Stimulated activated CD4-positive, alpha-beta T cell treated with anti-CD3 and anti-CD28 coated beads, Interleukin-2, amount 100 ng/mL, for 48 hours (primary cell): ENCODE measurements at places on chromosomes 7 and 10.

GRCh38 chr10:23432166-23432565 lies 6.7 kb upstream of the OTUD1 start:
- DNase-seq: no peak

- no peak for DNase-seq
Observed at GRCh38 chr7:116325517-116325916, 115.2 kb downstream of the TES start.

DNA sequence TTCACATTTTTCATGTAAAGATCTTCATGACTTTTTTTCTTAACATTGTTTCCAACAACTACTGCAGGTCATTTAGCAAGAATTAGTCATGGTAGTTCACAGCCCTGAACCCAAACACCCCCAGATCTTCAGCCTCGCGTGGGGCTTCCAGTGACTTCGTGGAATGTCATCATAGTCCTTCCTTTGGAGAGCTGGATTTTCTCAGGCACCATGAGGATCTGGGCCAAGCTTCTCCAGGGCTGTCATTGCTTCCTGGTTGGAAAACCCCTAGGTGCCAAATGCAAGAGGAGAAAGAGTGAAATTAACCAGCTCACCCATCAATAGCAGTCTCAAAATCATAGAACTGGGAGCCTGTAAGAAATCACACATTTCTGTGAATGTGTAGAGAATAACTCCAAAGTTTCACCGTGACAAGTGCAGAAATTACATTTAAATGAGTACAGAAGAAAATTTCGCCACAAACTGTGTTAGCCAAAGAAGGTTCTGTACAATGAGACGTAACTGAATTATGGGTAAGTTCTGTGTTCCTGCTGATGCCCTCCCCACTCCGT lies 175.4 kb downstream of the CELF2 start:
- DNase-seq: no peak

GRCh38 chr7:139132887-139133286 lies 23.4 kb upstream of the ZC3HAV1 start:
- DNase-seq: no peak

DNA sequence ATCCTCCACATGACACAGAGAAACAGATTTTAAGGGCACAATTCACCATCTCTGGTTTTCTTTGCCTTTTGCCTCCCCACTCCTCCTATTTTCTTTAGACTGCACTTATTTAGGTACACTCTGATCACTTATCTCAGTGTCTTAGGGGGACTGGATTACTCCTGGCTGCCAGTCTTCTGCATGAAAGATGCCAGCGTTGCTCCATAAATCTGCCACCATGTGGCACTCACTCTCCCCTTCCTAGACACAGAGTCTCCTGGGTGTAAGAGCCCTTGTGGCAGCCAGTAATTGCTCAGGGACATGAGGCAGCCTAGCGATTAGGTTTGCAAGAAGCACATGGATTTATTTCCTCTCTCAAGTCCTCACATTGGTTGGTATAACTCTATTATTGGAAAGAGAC lies 34.5 kb upstream of the RBM20 start:
- no peak for DNase-seq

DNA sequence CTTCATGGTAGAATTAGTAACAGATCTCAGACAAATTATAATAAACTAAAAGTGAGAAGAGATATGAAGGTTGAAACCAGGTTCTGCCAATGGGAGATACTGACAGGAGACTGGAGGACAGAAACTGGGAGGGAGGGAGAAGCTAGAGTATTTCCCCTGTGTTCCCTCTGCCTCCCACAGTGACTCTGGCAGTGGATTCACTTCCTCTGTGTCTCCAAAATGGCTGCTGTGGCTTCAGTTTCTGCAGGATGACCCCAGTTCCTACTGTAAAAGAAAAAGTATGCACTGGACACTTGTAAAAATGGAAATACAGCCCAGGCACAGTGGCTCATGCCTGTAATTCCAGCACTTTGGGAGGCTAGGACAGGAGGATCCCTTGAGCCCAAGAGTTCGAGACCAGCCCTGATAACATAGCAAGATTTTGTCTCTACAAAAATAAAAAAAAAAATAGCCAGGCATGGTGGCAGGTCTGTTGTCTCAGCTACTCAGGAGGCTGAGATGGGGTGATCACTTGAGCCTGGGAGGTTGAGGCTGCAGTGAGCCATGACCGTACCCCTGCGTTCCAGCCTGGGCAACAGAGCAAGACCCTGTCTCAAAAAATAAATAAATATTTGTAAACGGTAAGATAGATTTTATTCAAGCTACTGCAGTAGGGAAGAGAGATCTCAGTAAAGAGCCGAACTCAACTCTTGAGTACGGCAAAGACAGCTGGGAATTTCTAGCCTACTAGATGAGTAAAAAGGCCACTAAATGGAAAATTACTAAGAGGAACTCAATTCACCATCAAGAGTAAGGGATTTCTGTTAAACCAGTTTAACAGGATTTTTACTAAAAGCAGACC lies 156.6 kb upstream of the TRIM24 start:
- no peak for DNase-seq

GRCh38 chr7:133978502-133979295 lies 148.4 kb upstream of the LRGUK start:
- DNase-seq: no peak

DNA sequence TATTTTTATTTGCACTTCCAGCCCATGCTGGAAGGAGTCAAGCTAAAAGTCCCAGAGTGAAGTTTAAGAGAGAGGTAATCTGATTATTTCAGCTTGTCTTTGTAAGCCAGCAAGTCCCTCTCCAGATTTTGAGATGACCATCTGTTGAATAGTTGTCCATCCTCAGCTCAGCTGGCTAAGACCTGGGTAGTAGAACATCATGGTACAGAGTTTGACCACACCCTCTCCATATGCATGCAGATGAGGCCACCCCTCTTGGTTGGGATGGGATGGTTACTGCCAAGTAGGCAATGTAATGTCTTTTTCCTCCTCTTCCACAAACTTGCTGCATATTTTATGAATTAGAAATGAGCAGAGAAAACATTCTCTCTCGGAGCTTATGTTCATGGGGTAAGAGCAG lies 639.8 kb downstream of the SORCS3 start:
- no peak for DNase-seq

DNA sequence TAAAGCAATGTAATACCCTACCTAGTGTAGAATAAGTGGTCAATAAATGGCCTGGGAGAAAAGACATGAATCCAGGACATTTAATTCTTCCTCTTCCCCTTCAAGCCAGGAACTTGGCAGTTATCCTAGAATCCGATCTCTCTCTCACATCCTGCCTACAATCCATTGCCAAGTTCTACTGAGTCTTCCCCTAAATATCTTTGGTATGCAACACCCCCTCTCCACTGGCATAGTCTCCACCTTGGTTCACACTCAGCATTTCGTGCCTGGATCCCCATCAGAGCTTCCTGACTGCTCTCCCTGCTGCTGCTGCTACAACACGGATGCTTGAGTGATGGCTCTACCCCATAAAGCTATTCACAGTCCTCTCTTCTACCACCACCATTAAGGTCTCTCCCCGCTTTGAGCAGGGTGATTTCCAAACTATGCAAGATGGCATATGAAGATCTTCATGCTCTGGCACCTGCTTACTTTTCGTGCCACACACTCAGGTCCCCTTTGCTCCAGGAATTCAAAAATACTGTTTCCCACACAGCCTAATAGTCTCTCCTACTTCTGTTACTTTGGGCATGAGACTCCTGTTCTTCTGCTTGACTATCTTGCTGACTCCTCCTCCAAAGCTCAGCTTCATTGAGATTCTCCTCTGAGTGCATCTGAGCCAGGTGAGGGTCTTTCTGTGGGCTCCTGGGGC lies 4.8 kb downstream of the ANK3 start:
- DNase-seq: no peak

DNA sequence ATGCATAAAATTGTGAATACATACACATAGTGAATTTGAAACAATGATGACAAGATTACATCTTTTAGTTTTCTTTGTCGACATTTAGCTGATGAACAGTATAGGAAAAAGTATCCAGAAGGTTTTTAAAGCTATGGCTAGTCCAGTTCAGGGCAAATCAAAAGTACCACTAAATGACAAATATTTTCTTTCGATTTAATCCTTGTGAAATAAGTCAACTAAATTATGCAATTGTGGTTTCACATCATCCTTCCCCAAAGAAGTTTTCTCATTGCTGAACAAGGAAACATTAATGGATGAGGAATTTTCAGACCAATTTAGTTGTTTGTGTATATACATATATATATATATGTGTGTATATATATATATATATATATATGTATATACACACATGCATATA lies 774.0 kb downstream of the DNAJB9 start:
- DNase-seq: no peak

DNA sequence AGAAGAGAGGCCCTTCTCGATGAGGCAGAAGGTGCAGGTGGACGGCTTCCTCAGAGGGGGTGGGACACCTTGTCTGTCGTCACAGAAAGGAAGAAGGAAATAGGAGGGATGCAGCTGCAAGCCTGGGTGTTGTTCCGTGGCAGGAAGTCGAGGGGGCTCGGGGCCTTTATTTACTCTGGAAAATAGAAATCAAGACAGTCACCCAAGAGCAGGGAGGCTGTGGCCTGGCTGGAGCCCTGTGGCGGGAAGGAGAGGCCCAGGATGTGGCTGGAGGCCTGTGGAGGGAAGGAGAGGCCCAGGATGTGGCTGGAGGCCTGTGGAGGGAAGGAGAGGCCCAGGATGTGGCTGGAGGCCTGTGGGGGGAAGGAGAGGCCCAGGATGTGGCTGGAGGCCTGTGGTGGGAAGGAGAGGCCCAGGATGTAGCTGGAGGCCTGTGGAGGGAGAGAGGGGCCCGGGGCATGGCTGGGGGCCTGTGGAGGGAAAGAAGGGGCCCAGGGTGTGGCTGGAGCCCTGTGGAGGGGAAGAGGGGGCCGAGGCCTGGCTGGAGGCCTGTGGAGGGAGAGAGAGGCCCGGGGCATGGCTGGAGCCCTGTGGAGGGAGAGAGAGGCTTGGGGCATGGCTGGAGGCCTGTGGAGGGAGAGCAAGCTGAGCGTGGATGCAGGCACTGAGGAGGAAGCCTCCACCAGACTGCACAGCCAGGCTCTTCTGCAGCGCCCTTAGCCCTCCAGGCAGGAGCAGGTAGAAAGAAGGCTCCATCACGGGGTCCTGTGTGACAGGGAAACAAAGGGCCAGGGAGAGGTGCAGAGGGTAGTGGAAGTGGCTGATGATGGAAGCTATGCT lies 97.3 kb upstream of the SFMBT2 start:
- no peak for DNase-seq

GRCh38 chr10:29841724-29842649 lies 207.2 kb upstream of the SVIL start:
- DNase-seq: no peak

- no peak for DNase-seq
Observed at GRCh38 chr7:116180302-116180701, 30.0 kb upstream of the TES start.

- peak; percentile 67 for DNase-seq
Observed at GRCh38 chr10:132458586-132459300, 61.7 kb downstream of the PWWP2B start.

GRCh38 chr7:43372676-43373355 lies 210.1 kb upstream of the STK17A start:
- no peak for DNase-seq

- no peak for DNase-seq
Observed at GRCh38 chr7:98354511-98355249, 46.2 kb downstream of the BAIAP2L1 start.

DNA sequence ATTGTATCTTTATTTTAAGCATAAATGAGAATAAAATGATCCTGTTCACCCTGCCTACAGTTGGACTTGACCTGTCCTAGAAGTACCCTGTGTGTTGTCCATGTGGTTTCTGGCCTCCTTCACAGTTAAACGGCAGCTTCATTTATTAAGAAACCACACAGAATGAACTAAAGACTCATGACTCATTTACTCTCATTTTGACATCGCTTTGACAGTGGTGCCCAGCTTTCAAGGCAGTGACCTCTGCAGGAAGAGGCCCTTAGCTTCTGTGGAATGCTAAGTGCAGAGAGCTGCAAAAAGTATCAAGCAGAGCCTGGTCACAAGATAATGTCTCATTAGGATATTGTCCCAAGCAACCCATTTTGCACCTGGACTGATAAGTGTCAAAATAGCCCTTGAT lies 93.4 kb downstream of the AVL9 start:
- no peak for DNase-seq

DNA sequence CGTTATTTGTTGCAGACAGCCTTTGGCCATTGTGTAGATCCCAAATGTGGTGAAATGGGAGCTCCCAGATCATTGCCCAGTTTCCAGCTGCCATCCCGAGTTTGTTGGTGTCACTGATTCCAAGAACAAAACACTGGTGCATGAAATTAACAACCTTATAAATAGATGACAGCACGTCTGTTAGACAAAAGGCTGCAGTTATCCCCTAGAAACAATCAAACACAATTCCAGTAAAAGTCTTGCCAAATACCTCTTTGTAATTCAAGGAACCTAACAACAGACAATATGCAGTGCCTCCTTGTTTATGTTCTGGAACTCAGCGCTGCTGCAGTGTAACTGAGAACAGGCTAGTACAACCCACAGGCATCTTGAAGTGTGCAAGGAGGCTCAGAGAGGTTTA lies 404.5 kb downstream of the PAXIP1 start:
- no peak for DNase-seq

DNA sequence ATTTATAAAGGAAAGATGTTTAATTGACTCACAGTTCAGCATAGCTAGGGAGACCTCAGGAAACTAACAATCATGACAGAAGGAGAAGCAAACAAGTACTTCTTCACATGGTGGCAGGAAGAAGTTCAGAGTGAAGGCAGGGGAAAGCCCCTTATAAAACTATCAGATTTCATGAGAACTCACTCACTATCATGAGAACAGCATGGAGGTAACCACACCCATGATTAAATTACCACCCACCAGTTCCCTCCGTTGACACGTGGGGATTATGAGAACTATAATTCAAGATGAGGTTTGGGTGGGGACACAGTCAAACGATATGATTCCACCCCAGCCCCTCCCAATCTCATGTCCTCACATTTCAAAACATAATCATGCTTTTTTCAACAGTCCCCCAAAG lies 124.2 kb upstream of the PCGF5 start:
- no peak for DNase-seq

GRCh38 chr7:2040893-2041270 lies 191.9 kb downstream of the MAD1L1 start:
- DNase-seq: no peak

- no peak for DNase-seq
Observed at GRCh38 chr7:77649716-77650349, 46.4 kb upstream of the RSBN1L start.

DNA sequence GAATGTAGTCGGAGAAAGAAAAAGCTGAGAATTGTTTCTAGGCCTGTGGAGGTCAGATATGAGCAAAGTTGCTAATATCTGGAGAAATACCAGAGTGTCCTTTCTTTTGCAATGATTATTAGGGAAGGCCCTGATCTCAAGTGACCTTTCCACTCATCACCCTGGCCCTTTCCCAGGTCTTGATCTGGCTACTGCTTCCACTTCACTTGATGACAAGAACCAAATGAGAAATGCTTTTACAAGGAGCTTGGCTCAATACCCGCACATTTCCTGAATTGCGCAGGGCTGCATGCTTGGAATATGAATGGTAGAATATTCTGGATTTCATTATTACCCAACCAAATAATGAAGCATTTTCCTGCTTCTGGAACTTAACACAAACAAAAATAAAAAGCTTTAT lies 104.6 kb downstream of the ITGB8 start:
- no peak for DNase-seq

- DNase-seq: no peak
Observed at GRCh38 chr10:75303045-75303777, 67.5 kb upstream of the COMTD1 start.
